Caco-2 (cell line): ENCODE measurements at places on chromosomes 5 and 9. TPM values are rescaled to one million over a fixed set of nuclear protein-coding genes. Genes with fewer than 3 reads are reported as not detected.

DNA sequence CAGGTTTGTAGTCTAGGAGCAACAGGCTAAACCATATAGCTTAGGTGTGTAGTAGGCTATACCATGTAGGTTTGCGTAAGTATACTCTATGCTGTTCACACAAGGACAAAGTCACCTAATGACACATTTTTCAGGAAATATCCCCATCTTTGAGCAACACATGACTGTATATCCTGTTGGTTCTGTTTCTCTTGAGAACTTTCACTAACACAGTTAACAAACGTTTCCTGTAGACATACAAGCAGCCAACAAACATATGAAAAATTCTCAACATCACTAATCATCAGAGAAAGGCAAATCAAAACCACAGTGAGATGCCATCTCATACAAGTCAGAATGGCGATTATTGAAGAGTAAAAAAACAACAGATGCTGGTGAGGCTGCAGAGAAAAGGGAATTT lies 68.2 kb downstream of the NR2F1-AS1 start:
- DNase-seq = no peak

GRCh38 chr9:121503444-121503843 lies 3.8 kb upstream of the GGTA1 start:
- DNase-seq = no peak

DNA sequence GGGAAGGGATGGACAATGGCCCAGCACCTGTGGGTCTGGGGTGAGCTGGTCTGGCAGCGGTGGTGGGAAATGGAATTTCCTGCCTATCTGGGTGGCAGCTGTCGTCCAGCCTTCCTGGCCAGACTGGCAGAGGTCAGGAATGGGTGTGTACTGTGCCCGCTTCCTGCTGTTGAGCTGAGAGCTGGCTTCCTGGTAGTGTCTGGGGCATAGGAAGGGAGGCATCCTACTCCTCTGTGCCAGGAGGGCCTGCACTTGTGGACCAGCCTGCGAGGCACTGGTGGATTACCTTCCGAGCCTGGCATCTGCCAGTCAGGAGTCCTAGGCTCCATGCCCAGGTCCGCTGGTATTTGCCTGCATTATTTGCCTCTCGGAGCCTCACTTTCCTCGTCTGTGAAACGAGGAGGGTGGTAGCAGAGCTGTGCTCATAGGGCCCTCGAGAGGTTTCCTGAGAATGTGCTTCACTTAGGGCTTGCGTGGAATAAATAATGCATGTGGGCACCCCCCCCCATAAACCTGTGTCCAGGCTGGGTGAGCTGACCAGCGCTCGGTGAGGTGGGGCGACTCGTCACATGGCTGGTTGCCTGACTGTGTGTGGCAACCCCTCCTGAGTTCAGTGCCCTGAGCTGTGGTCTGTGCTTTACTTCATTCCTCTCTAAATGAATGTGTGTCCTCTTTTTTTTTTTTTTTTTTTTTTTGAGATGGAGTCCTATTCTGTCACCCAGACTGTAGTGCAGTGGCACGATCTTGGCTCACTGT lies 47.7 kb downstream of the HMCN2 start:
- no peak for DNase-seq

GRCh38 chr5:68591850-68592249 lies 376.3 kb downstream of the PIK3R1 start:
- DNase-seq = no peak

DNA sequence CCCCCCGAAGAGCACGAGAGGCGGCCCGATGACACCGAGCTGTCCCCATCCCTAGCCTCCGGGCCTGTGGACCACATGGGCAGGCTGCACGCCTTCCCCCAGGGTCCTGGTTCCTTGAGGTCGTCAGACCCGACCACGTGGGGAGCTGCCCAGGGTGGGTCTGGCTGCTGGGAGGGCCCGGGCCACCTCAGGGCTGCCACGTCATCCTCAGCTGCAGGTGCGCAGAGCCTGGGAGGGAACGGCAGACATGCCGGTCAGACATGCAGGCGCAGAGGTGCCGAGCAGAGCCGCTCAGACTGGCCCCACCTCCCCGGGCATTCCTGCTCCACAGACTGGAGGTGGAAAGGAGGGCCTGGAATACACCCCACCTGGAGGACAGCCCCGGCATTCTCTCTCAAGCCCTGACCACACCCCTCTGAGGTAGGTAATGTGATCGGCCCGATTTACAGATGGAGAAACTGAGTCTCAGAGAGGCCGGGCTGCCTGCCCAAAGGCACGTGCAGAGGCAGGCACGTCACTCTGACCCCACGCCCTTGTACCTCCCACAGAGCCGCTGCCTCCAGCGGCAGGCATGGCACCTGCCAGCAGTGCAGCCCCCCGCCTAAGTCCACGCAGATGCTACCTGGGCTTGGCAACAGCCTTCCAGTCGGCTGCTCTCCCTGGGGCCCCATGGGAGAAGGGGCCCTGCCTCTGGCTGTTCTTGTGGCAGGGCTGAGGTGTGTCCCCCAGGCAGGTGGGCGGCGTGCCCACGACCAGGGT lies 649 bp downstream of the CCDC187 start:
- DNase-seq = no peak

DNA sequence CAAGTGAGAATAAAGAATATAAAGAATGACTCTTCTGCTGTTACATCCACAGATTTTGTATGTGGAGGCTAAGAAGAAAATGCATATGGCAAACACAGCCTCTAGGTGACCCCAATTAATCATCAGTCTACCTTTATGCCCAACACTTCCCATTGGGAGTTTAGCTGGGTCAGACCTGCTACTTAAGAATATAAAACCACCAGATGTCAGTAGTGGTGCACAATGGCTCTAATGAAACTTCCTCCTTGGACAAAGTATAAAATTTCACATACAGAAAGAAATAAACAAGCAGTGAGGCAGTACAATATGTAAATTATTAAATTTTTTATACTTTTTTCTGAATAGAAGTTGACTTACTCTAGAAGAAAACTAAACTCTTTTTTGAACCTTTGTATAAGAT lies 539.9 kb downstream of the BRINP1 start:
- DNase-seq = no peak

DNA sequence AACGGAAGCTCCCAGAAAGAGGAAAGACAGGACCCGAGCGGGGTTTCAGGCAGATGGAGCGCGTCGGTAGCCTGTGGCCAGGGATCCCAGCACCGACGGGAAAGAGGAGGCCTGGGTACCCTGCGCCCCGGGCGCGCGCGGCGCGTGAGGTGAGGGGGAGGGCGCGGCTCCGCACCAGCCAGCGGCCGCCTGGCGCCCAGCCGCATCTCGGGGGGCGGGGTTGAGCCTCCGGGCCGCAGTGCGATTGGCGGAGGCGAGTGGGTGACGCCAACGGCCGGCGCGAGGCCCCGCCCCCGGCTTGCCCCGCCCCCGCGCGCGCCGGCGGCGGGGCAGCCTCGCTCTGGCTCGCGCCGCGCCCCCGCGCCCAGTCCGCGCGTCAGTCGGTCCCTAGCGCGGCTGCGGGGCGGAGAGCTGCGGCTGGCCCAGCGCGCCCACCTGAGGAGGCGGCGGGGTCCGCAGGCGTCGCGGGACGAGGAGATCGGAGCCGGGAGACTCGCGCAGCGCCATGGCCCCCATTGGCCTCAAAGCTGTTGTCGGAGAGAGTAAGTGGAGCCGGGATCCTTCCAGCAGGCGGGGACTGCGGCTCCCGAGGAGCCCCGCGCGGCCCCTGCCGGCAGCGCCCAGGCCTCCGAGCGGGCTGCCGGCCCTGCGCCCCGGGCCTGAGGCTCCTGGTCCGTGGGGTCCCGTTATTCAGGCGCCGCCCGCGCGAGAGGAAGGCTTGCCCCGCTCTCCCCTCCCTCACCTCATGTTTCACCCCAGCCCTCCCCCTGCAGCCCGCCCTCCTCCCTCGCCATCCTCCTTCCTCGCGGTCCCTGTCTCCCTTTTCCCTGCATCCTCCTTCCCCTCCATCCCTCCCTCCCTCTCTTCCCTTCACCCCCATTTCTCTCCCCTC lies at the start of gene STXBP1:
STXBP1 (plus strand) TSS at position 379 of the 892 bp plus-strand sequence; CDS start at position 506, 127 bp downstream.
- peak; percentile 86 for DNase-seq

DNA sequence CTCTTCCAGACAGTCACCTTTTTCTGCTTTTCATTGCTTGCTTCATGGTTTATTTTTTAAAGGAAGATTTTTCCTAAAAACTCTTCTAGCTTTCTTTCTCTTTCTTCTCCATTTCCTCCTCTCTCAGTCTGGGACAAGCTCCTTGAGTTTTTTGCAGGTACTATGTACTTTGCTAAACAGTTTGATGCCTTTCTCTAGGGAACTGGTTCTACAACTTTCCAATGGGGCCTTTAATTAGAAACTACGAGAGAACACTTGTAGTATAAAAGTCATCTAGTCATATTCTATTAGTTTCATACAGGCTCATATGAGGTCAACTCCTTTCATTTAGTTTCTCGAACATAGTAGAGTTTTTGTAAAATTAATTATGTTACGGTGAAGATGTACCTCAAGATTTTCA lies 189.6 kb downstream of the DOCK8 start:
- no peak for DNase-seq

GRCh38 chr9:21141427-21141882 lies at the start of gene IFNW1:
Gene IFNW1, minus strand, starts transcription at chr9:21141832. Its CDS starts 262 bp downstream, at chr9:21141570.
- no peak for DNase-seq

DNA sequence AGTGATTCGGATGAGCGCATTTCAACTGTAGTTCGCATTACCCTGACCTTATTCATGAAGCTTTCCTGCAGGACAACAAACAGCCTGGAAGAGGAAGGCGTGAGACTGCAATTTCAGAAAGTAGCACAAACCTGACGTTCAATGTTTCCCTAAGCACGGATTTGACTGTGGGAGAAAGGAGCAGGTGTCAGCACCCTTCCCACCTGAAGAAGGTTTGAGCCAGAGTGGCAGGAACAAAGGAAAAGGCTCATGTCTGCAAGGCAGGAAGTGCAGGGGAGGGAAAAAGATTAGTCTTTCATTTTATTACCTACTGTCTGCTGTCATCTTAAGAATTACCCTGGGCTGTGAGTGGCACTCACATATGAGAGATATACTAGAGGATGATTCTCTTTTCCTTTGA lies 114.0 kb downstream of the MED10 start:
- DNase-seq = no peak

DNA sequence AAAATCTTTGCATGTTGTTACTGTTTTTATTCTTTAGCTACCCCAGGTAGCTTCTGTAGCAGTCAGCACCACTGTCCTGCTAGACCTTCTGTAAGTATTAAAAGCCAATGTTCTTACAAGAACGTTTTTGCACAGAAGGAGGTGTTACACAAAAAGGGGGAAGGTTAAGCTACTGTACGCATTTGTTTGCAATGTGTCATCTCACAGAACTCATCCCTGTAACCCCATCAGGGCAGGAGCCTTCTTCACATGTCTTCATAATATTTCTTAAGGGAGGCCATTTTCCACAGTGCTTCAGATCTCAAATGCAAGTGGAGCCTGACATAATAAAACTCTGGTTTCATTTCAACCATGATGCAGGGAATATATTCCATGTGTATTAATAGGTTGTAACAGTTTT lies 67.9 kb downstream of the OSMR start:
- DNase-seq = no peak

DNA sequence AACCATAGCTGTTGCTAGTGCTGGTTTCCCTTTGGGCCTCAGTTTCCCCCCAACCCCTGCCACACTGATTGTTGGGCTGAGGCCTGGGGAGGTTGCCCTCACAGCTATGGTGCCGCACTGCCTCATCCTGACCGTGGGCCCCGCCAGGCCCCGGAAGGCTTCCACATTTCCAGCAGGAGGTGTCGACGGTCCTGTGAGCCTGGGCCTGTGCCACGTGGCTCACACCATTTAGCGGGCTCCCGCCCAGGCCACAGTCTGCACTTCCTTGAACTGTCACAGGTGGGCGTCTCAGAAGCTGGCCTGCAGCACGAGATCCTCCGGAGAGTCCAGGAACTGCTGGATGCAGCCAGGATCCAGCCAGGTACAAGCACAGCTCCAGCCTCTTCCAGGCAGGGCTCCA lies 45.7 kb downstream of the LRSAM1 start:
- no peak for DNase-seq

DNA sequence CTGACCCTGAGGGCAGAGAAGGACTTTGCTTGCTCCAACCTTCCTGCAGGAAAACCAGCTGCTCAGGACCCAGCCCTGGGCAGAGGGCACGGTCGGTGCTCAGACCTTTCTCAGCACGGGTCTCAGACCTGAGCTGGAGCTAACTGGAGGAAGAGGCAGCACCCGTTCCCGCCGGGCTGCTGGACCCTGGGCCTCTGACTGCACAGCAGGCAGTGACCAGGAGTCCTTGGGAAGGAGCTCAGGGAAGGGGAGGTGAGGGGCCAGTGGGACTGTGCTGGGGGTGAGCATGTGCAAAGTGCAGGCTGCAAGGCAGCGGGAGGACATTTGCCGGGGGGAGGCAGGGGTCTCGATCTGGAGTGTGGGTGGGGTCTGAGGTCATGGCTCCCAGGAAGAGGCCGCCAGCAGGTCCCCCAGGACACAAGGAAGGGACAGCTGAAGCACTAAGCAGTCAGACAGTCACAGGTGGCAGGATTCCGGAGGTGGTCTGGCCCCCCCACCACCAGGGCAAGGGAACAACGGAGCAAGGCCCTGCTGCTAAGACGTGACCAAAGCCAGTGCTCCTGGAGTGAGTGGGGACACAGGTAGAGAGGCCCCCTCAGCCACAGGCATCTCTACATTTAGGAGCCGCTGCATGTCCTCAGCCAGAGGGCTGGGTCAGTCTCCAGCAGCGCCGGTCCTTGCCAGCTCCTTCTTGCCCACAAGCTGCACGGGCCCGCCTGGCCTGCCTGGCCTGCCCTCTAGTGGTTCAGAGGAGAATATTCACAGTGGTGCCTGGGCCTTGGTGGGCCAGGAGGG lies 4.8 kb upstream of the DPM2 start:
- no peak for DNase-seq

DNA sequence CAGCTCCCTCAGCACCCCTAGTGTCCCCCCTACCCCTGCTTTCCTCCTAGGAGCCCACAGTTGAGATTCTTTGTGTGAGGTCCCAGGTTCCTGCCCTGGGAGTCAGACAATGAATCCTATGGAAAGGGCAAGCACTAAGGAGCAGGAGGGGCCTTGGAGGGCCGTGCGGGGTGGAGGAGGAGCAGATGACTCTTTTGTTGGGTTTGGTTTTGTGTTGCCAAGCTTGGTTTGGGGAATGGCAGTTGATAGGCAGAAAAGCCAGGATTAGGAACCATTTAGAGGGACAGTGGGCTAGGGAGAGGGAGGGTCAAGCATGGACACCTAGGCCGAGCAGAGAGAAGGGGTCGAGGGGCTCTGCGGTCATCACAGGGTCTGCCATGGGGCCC lies 61.6 kb upstream of the SPTLC1 start:
- no peak for DNase-seq

DNA sequence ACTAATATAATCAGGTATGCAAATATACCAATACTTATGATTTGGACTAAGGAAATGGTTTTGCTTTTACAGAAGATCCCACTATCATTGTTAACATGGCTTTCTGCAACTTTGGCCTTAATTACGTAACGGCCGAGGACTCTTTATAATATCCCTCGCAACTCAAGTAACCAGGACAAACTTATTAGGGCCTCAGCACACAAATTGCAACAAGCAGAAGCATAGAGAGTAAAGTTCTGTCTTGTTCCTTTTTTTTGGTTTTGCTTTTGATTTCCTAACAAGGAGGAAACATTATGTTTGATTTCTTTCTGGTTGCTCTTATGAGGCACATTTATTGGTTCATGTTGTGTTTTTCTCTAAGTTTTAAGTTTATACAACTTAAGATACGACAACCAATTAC lies 60.4 kb downstream of the RORB start:
- no peak for DNase-seq

- no peak for DNase-seq
These were observed 753.2 kb upstream of the RIOK2 start for GRCh38 chr5:97936231-97936630.

Gene BTNL3
- 0.14 TPM in 1 of 2 replicates, not detected in the other for total RNA-seq

Gene PAX5
- total RNA-seq = 0.16 TPM in 1 of 2 replicates, not detected in the other

Gene CD14
- 11.5 and 13.3 TPM in 2 replicates for total RNA-seq

Gene SCGB3A2
- total RNA-seq = not detected in 2 replicates

Gene PCDHGC3
- total RNA-seq = 1.3 and 2.9 TPM in 2 replicates

Gene RLN2
- total RNA-seq = 1.9 and 3.4 TPM in 2 replicates

Gene INSL6
- not detected in 2 replicates for total RNA-seq

Gene PDZD2
- total RNA-seq = 0.16 and 0.91 TPM in 2 replicates

Gene FOXD4L6
- total RNA-seq = not detected in 2 replicates

Gene KIAA0825
- total RNA-seq = 0.26 and 0.50 TPM in 2 replicates

Gene TMEM215
- not detected in 2 replicates for total RNA-seq
